ENCODE measurements at places on chromosomes 2 and 18.

GRCh38 chr2:5330961-5331360 lies 361.2 kb upstream of the SOX11 start:
- DNase-seq, result no peak

- no peak for DNase-seq
These were observed 17.5 kb upstream of the BIN1 start for GRCh38 chr2:127124426-127124825.

DNA sequence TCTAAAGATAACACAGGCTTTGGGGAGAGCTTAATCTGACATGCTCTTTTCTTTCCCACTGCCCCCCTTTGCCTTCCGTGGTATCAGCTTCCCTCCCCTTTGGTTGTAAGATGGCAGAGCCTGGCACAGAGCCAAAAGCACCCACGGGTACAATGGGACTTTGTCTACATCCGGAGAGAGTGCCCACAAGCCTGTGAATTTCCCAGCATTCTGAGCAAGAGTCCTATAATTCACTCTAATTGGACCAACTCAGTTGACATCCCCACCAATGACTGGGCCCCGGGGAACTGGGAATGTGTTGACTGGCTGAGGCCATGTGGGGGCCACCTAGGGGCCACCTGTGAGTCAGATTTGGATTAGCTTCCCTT lies 20.1 kb upstream of the C2orf72 start:
- no peak for DNase-seq

DNA sequence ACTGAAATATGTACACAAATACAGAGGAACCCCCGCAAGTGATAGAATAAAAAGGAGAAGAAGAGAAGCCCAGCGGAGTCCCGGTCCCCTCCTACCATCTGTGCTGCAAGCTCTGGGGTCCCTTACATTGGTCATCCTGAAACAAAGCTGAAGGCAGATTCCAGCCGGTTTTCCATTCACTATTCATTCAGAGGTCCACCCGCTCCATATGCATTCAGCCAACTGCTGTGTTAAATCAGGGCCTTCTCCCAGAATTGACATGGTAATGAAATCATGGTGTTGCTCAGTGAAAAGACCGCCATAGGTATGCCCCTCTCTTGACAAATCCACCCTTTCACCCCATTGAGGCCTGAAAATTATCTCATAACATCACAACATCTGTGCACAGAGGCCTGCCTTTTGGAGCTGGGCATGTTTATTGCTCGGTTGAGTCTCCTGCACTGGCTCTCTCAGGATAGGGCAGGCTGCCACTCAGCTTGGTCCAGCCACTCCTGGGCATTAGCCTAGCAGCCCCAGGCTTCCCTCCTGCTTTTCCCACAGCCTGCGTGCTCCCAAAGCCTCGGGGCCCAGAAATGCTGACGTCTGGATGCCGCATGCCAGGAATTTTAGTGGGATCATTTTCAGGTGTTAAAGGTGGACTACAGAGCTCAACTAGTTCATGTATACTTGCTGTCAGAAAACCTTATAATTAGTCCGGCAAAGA lies 39.3 kb upstream of the ID2 start:
- no peak for DNase-seq

DNA sequence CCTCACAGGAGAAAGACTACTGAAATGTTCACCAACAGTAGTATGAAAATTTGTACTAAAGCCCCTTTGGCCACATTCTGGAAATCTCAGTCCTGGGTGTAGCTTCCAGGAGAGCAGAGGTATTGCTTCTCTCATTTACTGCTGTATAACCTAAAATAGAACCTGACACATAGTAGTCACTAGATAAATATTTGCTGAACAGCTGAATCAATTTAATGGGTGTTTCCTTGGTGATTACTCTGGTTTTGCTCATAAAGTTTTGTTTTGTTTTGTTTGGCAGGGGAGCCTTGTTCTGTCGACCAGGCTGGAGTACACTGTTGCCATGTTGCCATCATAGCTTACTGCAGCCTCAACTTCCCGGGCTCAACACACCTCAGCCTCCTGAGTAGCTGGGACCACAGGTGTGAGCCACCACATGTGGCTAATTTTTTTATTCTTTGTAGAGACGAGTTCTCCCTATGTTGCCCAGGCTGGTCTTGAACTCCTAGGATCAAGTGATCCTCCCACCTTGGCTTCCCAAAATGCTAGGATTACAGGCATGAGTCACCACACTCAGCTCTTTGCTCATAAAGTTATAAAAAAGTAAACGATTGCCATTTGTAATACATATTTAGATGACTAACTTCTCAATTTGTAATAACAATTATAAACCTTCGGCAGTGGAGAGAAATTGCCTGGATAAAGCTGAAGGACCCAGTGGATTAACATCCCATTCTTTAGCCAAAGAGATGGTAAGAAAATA lies 11.5 kb upstream of the PARD3B start:
- no peak for DNase-seq

- DNase-seq, result no peak
These were observed 612.8 kb downstream of the RNF144A start for GRCh38 chr2:7530001-7530400.

DNA sequence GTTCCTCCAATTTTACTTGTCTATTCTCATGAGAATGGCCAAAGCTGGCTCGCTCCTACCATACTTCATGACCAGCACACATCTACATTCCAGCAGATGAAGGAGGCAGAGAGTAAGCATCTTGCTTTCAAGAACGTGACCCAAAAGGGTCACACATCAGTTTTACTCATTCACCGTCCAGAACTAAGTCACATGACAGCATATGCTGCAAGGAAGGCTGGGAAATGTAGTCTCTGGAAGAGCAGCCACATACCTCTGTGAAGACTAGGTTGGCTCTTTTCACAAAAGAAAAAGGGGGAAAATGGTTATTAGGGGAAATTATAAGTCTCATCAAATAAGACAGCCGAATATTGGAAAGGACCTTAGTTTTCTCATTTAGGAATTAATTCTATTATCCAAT lies 835.3 kb downstream of the EPHA4 start:
- DNase-seq, result no peak

DNA sequence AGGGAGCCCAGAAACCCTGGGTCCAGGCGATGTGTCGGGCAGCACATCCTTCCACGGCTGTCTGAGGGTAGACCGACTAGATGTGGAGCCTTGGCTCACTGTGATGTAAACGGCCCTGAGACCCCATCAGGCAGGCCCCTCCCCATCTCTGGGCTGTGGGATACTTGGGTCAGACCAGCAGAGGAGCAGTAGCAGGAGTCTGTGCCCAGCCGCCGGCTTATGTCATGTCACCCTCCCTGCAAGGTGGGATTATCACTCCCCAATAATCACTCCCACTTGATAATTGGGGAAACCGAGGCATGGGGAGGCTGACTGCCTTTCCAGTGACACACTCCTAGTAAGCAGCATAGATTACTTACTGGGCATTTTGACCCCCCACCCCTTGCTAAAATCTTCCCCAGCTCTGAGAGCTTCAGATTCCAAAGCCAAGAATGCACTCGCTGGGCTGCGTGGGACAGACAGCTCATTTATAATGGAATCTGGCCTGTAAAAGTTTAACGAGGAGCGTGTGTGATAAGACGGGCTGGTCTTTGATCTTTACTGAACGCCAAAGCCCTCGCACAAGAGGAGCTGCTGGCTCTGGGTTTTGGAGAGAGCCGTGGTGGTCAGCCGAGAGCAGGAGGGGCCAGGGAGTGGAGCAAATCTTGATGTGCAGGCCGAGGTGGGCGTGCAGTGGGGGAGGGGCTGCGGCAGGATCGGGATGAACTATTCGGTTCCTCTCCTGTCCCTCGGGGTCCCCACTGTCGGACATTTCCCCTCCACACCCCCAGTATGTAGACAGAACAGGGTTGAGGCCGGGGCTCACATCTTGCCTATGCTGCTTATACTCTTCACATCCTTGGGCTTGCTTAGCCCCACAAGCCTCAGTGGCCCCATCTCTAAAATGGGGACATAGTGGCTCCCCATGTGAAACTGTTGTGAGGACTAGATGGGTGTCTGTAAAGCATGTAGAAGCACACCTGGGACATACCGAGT lies 200.0 kb downstream of the GLI2 start:
- no peak for DNase-seq

GRCh38 chr2:178225006-178225805 lies 30.9 kb downstream of the OSBPL6 start:
- DNase-seq, result no peak

GRCh38 chr2:33342705-33343104 lies 133.7 kb upstream of the RASGRP3 start:
- DNase-seq, result no peak

DNA sequence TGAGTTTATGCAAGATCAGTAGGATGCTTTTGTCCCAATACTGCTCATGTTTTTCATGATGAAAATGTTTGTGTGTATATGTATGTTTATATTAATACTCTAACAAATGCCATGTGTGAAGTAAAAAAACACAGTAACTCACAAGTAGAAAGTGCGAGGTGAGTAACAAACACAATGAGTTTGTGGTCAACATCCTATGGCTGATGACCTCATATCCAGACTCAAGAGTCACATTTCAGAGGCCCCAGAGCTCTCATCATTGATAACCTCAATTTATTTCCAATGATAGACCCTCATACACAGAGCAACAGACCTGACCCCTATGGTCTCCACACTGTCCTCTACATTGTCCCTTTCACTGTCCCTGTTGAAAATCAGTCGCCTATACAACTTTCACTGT lies 34.5 kb downstream of the ZNF519 start:
- DNase-seq, result no peak

- DNase-seq, result no peak
These were observed 129.3 kb downstream of the ZNF236 start for GRCh38 chr18:76951456-76952247.

GRCh38 chr2:100876231-100876860 lies 56.4 kb downstream of the NPAS2 start:
- DNase-seq, result no peak

DNA sequence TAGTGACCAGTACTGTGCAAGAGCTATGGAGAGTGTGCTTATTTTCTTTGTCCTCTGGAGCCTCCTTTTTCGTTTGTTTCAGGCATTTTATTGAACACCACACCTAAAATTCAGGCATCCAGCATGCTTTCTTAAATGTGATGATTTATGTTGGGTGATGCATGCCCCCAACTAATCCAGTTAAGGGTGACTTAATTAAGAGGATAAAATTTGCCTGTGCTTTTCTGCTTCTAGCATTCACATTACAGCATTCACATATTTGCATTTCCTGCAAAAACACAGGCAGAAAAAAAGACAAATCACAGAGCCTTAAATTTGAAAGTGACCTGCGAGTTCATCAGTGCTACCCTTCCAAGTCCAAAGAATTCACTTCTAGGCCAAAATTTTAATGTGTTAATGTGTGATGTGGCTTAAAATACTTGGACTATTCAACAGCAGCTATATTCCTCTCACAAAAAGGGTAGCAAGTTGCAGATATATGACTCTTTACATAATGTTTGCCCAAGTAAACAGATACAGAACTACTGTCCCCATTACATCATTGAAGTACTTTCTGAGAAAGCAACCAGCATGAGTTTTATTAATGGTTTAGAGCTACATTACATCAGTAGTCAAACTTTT lies 286.5 kb downstream of the THSD7B start:
- no peak for DNase-seq

GRCh38 chr18:10537765-10538164 lies 11.9 kb downstream of the NAPG start:
- no peak for DNase-seq

DNA sequence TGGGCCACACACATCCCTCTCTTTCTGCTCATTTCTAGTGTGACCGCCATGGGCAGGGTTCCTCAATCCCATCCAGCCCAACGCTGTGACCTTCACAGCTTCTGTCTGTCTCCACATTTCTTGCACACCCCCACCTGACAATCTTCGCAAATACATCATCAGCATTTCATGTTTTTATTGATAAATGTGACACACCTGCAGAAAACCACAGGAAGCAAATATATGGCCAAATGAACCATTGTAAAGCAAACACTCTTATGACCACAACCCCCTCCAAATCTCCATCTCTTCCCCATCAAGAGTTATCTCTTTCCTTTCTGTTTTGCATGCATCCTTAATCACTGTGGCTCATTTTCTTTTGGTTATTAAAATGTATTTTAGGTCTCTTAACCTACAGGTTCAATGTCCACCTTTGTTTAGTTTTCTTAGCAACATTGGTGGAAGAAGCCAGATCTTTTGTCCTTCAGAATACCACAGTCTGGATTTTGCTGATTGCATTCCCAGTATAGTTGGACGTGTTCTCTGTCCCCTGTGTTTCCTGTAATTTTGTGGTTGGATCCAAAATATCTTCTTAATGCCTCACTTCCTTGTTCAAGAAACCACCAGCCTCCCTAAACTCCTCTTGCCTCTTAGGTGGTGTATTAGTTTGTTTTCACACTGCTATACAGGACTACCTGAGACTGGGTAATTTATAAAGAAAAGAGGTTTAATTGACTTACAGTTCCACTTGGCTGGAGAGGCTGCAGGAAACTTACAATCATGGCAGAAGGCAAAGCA lies 9.8 kb upstream of the NCK2 start:
- no peak for DNase-seq

- no peak for DNase-seq
These were observed 47.5 kb upstream of the HNRNPA3 start for GRCh38 chr2:177165061-177165583.

- no peak for DNase-seq
These were observed 80.3 kb downstream of the CIB4 start for GRCh38 chr2:26560892-26561291.

DNA sequence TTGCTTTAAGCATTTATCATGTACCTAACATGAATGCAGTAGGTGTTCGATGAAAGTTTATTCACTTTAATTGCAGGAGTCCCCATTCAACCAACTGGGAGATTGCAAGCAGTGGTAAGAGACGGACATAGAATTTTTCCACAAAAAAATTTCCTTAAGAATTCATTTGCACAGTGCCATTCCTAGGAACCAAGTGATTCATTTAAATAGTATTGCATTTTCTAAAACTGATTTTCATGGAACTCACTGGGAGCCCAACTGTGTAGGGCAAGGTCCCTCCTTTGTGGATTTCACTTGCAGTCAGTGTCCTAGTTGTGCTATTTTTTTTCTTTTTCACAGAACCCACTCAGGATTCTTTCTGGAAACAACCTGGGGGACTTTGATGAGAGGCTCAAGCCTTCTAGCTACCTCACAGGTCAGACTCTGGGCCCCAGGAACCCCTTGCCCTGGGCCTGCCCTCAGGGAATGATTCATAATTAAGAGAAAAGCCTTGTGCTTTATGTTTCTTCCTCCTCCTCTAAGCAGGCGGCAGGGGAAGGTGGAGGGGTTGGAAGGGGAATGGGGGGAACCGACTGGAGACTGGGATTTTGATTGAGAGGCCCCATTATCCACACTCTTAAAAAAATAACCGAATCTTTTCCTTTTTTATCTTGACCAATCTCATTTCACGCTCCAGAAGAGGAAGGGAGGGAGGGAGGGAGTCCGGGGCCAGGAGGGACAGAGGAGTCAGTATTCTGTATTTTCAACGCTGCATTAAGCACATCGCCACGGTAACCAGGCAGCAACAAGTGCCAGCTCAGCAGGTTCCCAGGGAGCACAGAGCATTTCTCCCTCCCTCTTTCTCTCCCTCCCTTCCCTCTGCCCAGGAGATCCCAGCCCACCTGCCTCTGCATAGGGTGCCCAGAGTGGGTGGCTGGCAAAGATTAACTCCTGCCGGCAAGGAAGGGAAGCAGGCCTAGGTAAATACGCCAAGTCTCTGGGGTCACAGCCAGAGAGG lies 51.8 kb downstream of the PSD4 start:
- DNase-seq, result no peak

Data from GM10248 (cell line).